ENCODE measurements at places on chromosomes 7 and 10.

DNA sequence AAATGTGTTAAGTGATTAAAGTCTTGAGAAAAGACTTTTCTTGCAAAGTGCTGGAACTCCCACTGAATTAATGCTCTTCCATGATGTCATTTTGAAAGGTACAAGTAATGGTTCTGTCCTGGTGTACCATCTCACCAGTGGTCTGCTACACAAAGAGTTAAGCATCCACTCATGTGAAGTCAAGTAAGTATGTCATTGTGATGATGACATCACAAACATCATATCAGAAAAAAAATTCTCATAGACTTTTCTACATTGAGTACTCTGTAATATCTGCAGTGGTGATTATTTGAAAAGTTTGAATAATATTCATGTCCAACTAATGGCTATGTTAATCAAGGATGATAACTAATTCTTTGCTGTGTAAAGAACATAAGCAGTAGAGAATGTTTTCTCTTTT lies 22.6 kb downstream of the WDR11 start:
- no peak for DNase-seq

DNA sequence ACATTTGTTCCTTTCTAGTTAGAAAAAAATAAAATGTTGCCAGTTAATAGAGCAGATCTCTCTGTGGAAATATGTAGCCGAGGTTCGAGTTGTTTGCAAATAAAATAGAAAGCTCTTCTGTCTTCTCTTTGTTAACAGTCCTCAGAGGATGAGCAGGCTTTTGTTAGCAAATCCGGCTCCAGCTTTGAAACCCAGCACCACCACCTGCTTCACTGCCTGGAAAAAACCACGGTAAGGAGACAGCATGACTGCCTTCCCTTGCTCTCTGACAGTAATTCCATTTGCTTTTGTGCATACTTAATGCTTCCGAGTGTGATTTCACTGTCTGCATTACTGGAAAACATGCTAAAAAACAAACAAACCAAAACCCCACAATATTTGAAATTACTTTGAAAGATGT lies 115.6 kb downstream of the TSPAN12 start:
- DNase-seq = no peak

GRCh38 chr7:84799106-84799505 lies 387.8 kb downstream of the SEMA3D start:
- DNase-seq = no peak

DNA sequence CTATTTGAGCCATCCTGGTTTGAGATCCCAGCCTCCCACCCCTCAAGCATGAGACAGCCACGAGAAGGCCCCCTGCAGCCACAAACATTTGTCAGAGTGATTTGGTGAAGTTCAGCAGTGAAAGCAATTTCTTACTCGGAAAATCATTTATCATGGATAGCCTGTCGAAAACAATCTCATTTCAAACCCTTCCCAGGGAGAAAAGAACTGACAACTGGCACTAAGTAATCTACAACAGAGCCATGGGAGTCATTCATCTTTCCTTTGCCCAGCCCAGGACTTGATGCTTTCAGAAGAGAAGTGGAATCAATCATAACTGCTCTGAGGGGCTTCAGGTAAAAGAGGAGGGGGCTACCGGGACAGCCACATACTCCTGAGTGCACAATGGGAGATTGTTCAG lies 411.2 kb downstream of the KCNMA1 start:
- no peak for DNase-seq

DNA sequence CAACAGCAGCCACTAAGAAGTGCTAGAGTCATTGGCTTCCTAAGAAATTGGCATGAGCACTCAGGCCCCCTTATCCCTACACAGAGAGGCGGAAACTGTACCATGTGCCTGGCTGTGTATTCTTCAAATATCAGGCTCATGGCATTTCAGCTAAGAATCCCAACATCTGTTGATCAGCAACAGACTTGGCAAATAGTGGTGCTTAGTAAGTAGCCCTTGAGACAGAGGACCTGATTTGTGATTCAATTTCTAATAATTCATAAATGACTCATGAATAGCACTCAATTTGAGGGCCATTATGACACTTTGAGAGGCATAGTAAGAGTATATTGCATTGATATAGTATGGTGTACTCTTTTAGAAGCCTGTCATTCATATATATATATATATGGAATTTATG lies 309.1 kb downstream of the LRMDA start:
- DNase-seq = no peak

GRCh38 chr10:72597897-72598296 lies 28.0 kb downstream of the MICU1 start:
- DNase-seq = no peak

DNA sequence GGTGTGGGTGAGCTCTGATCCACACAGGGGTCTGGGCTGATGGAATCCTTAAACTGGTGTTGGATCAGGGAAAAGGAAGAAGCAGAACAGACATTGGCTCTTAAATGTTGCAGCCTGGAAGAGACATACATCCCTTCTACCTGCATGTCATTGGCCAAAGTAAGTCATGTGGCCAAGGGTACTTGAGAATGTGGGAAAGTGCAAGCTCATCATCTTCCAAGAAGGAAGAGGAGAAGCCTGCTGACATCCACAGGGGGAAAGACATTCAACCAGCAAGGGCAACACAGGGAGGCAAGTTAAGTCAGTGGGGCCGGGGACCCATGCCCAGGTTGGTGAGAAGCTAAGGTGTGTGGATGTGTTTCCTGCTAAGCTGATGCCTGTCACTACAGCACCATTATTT lies 272.8 kb upstream of the MKI67 start:
- DNase-seq = no peak

GRCh38 chr7:130954918-130955564 lies 221.0 kb upstream of the KLF14 start:
- no peak for DNase-seq
